Stimulated activated CD4-positive, alpha-beta T cell treated with anti-CD3 and anti-CD28 coated beads, Interleukin-4, amount 100 ng/mL, for 48 hours (primary cell): ENCODE measurements at places on chromosomes 2 and 18.

DNA sequence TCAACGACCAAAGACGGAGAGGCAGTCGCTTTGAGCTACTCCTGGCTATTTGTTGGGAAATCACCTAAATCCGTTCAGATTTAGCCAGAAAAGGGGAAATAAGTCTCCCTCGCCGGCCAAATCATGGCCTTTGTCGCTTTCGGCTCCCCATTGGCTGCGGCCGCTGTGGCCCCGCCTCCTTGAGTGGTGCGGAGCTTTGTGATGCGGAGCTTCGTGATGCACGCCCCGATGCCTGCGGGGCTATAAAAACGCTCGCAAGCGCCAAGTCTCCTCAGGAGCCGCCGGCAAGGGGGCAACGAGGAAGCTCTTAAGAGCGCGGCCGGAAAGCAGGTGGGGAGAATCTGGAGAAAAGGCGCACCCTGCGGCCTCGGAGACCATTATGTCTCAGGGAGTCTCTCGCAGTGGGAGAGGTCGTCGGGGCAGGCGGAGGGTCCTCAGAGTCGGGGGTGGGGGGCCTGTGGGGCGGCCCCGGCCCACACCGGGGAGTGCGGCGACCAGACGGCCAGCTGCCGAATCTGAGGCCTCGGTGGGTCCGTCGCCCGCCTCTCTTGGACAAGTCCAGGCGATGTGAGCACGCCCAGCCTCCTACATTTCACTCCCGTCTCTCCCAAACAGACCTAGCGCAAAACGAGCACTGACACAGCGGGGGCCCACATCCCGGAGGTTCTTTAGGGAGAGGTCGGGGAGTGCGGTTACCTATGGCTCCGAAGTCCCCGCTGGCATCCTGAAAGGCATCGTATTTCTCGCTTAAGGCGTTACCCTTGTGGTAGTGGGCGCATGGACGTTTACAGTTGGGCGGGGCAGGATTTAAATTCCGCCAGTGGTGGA lies at the start of gene CABYR:
TSS of gene CABYR (plus strand) at position 274 of the 828 bp plus-strand sequence. CDS start 4,053 bp downstream, outside the sequence.
- peak; percentile 67 for DNase-seq

DNA sequence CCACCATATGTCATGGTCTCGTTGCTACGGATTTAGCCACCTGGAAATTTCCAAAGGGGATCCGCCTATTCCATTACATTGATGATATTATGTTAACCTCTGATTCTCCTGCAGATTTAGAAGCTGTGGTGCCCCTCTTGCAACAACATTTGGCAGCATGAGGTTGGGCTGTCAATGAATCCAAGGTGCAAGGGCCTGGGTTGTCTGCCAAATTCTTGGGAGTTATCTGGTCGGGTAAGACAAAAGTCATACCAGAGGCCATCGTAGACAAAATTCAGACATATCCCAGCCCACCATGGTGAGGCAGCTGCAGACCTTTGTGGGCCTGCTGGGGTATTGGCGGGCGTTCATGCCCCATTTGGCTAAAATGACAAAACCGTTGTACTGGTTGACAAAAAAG lies 13.6 kb upstream of the C2orf42 start:
- DNase-seq: no peak

GRCh38 chr2:142946941-142947340 lies 69.5 kb downstream of the KYNU start:
- no peak for DNase-seq

GRCh38 chr2:74426181-74426758 lies 4.7 kb downstream of the WDR54 start:
- DNase-seq: no peak

DNA sequence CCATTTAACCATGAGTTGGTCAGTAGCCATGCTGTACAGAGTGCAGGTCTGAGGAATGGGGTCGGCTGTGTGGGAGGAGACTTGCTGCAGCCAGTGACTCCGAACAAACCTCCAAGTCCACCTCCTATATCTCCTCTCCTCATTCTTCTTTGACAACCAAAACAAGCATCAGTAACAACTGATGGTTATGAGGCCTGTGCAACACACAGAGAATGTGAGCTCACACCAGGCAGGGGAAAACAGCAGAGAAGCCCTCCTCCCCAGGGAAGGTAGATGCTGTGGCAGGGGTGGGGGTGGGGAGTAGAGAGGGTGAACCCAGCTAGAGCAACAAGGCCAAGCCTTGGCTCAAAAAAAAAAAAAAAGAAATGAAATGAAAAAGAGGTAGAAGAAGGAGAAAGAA lies 12.3 kb upstream of the CNGA3 start:
- DNase-seq: no peak

DNA sequence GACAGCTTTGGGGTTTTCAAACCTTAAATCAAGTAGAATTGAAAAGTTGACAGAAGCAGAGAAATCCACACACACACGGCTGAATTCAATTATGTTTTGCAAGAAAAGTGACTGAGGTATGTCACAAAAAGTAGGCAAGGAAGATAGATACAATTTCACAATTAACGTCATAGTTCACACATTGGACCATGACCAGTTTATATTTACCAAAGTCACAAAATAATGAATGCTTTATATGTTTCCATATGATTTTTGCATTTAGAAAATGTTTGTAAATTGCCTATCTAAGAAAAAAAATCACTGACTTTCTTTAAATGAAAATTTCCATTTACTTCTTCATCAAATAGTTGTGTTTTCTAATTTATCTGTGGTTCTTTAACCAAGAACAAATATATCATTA lies 29.4 kb upstream of the ZNF516 start:
- no peak for DNase-seq

GRCh38 chr2:36780231-36780839 lies 83.8 kb downstream of the VIT start:
- DNase-seq: no peak

GRCh38 chr2:31401580-31401979 lies 13.0 kb downstream of the XDH start:
- no peak for DNase-seq

GRCh38 chr2:215825707-215826106 lies 187.6 kb downstream of the MREG start:
- DNase-seq: no peak

GRCh38 chr2:157782057-157782845 lies 93.9 kb downstream of the ACVR1 start:
- DNase-seq: no peak

DNA sequence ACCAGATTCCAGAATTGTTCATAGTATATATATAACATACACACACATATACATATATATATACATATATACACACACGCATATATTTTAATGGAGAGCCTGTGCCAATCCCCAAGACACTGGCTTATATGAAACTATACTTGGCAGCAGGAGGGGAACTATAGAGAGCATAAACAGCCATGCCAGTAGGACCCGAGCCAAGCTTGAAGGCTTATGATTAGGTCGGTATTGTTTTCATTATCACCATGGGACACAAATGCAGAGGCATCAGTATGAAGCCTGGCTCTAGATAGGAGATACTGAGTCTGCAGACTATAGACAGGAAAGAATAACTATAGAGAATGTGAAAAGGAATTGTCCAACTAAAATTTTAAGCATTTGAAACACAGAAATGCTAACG lies 181.2 kb downstream of the VWC2L start:
- no peak for DNase-seq
